ENCODE measurements at places on chromosomes 1 and 21.

- DNase-seq, result no peak
Measured at GRCh38 chr1:172719694-172720138, 60.8 kb downstream of the FASLG start.

GRCh38 chr21:41507521-41508414, at the start of gene TMPRSS2:
Gene TMPRSS2, minus strand, starts transcription at chr21:41508158. Its CDS starts 10,025 bp downstream, at chr21:41498133.
- DNase-seq, result no peak

DNA sequence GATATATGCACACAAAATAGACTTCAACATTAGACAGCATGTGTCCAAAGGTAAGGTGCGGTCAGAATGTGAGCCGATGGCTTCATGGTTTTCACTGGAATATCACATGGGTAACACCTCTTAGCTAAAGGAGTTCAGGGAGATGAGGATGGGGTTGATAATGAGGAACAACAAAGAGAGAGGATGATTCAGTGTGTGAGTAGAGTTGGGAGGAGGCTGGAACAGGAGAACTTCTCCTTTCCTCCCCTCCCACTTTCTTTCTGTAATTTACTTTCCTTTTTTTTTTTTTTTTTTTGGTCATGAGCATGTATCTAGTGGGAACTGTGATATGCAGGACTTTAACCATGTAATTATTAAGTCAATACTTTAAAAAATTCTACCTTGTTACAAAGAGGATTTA, 99.4 kb downstream of the FASLG start:
- no peak for DNase-seq

DNA sequence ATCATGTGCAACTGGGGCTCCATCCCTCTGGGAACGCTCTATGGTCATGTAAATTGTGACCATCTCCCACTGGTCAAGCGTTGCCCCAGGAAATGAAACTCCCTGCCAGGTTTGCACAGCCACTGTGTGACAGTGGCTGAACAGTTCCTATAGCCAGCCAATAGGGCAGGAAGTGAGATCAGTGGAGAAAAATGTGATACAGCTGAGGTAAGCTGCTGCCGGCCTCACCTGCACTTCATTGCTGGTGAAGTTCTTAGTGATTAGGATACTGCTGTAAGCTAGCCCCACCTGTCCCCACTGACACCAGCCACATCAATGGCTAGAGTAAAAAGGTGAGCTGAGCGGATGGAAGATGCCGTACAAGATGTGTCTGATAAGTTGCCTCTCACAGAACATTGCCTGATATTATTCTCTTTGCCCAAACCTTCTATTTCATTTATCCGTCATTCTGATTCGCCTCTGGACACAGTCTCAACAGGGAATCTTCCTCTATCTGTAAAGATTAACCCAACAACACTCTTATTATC, 38.4 kb upstream of the CDC42BPA start:
- DNase-seq, result no peak

DNA sequence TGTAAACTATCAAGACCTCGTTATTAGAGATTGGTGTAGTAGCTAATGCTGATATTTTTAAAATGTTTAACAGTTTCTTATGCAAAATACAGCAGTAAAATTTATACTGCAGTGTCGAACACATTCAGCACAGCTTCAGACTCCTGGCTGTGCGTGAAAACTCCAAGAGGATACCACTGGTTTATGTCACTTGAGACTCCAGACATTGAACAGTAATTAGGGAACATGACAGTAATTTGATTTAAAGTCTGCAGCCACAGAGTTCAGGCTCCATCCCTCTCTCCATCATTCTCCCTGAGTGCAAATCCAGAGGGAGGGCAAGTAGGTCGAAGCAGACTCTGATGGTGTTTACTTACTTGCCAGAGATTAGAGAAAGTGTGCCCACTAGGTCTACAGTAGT, 94.2 kb downstream of the AK5 start:
- no peak for DNase-seq

GRCh38 chr1:8145545-8146202, 119.6 kb upstream of the ERRFI1 start:
- no peak for DNase-seq

- DNase-seq, result no peak
Measured at GRCh38 chr1:201970334-201971159, 11.9 kb upstream of the RNPEP start.

GRCh38 chr1:188433425-188433824, 1604.7 kb downstream of the PLA2G4A start:
- DNase-seq, result no peak

DNA sequence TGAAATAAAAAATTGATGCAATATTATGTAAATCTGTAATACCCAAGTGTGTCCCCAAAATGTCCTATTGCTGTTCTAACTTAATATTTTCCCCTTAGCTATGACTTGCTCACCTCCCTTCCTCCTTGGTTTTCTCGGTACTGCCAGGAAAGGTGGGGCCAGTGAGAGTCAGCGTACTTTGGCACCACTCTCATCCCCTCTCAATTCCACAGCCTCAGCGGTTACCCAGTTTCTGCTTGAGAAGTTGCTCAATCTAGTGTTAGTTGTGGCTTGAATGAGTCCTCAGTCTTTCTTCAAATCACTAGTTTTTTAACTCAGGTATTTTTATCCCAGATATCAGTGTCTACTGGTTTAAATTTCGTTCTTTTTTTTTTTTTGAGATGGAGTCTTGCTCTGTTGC, 32.3 kb downstream of the BCAS2 start:
- DNase-seq, result no peak

DNA sequence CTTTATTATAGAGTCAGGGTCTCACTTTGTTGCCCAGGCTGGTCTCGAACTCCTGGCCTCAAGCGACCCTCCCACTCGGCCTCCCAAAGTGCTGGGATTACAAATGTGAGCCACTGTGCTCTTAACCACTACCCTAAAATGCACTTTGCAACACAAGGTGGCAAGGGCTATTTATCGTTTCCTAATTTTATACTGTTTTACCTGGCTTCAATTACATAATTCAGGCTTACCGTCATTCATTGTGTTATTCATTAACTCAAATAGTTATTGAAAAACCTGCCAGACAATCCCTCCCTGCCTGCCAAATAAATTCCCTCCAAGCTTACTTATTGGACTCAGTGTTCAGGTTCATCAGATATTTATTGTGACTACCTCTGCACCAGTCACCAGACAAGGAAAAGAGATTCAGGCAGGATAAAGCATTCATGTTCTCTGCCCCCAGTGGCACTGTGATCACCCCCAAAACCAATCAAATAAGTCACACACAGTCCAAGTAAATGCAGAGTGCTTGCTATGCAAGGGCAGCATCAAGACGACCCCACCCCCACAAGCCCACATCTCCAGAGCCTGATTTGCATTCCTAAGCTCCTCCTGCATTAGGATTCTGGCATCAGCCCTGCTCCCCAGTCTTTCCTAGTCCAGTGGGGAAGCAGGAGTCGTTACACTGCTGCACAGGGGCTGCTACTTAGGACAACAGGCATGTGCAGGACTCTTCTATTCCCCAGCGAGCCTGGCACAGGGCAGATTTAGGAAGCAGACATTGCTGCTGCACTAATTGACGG, 8.1 kb downstream of the PAQR7 start:
- DNase-seq, result no peak

DNA sequence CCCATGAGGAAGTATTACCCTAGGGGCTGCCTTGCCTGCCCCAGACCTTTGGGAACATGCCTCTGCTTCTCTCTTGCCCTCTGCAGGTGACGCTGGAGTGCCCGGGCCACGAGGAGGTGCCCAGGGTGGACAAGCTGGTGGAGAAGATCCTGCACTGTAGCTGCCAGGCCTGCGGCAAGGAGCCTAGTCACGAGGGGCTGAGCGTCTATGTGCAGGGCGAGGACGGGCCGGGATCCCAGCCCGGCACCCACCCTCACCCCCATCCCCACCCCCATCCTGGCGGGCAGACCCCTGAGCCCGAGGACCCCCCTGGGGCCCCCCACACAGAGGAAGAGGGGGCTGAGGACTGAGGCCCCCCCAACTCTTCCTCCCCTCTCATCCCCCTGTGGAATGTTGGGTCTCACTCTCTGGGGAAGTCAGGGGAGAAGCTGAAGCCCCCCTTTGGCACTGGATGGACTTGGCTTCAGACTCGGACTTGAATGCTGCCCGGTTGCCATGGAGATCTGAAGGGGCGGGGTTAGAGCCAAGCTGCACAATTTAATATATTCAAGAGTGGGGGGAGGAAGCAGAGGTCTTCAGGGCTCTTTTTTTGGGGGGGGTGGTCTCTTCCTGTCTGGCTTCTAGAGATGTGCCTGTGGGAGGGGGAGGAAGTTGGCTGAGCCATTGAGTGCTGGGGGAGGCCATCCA, 7.8 kb upstream of the HTR6 start:
- no peak for DNase-seq

DNA sequence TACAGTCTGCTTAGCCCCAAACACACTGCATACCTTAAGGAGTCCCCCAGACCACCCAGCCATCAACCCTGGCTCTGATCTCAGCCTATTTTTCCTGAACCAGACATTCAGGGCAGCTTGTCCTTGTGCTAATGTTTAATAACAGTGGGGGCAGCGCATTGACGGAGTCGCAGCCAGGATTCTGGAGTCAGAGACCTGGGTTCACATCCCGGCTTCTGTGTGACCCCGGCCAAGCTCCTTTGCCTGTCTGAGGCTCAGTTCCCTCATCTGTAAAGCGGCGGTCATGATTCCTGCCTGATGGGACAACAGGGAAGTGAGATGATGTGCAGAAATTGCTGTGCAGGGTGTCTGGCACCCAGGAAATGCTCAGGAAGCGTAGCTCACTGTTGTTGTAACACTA, 63.1 kb downstream of the MATN1 start:
- no peak for DNase-seq
